NCI-H1105 treated with DMSO at 0.1 percent for 48 hours (cell line): ENCODE measurements at places on chromosomes 2 and 18.

DNA sequence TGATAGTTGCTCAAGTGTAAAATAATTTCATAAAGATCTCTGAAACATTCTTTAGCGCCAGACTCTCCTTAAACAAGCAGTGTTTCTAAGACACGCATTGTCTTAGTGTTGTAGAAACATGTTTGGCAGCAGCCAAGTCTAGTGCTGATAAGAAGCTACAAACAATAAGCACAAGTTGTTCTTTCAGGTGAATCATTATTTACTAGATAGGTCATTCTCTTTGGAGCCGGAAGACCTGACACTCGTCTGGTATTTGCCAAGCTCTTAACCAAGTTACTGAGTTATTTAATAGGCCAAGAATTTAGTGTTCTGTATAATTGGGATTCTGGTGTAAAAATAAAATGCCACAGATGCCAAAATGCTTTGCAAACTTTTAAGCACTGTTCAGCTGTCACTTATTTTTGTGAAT lies 852.1 kb downstream of the CPS1 start:
- DNase-seq = no peak

- peak; percentile 82 for DNase-seq
Measured at GRCh38 chr2:221124532-221125240, 447.4 kb downstream of the EPHA4 start.

GRCh38 chr2:118130385-118130784 lies 42.1 kb downstream of the INSIG2 start:
- no peak for DNase-seq

- no peak for DNase-seq
Measured at GRCh38 chr18:23073996-23074606, 61.2 kb upstream of the CABLES1 start.

GRCh38 chr2:64745562-64745961 lies 91.8 kb upstream of the SERTAD2 start:
- no peak for DNase-seq

DNA sequence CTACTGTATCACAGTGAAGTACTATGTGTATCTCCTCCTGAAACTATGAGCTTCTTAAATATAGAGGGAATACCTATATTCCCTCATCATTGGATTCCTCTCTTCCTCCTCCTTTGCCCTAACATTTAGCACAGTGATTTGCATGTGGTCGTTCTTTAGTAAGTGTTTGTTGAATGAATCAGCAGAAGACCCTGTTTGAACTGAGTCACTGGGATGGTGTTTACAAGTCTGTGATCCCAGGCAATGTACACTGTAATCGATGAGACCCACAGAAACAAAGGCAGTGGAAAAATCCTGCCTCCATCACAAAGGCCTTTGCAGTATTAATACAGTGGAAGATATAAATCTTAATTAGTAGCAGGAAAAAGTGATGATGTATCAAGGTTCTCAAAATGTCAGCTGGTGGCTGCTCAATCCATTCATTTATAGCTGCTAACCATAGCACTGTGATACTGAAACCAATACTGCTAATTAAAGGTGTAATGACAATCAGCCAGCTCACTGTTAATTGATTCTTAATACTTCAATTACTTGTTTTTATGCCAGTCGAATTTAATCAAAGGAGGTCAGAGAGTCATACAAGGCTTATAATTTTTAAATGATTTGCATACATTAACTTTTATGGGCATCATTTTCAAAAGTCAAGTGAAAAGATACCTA lies 20.8 kb upstream of the MYO3B start:
- DNase-seq = no peak

- no peak for DNase-seq
Measured at GRCh38 chr2:241541564-241542277, 16.8 kb upstream of the BOK start.

DNA sequence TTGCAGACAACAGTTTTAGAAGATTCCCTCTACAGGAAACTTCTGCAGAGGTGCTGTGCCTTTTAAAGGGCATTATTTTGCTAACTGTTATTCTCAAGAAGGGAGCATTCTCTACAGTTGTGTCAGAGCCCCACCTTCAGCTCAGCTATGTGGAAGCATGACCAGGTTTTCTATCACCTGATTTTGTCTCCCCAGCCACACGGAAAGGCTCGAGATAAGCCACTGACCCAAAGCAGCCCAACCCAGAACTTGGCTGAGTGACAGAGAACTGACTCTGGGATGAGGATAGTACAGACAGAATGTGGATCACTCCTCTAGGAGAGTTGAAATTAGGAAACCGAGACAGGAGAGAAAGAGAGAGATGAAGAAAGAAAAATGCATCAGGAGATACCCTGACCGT lies 10.7 kb downstream of the COL4A4 start:
- DNase-seq = no peak

DNA sequence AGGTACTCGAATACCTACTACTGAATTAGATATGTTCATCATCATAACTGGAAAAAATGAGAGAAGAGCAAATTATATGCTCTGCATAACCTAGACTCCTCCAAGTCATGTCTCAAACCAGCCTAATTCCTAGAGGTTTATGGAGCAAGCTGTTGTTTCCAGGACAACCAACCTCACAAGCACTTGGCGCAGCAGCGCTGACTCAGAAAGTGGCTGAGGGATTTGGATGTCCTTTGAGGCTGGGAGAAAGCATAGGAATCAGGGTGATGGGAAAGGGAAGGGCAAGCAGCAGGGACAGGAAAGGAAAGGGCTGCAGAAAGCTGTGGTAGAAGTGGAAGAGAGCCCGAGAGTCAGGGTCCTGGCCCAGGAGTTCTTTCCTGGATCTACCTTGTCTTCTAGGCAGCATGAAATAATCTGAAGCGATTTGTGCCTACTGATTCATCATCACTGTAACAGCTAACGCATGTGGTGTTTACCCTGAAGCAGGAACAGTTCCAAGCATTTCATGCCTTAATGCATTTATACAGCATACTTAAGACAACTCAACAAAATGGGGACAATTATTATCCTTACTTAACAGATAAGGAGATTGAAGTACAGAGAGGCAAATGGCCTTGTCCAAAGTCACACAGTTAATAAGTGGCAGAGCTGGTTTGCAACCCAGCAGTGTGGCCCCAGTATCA lies 3.7 kb downstream of the PLEK start:
- no peak for DNase-seq

GRCh38 chr2:196403471-196403870 lies 232.1 kb upstream of the STK17B start:
- DNase-seq = no peak

DNA sequence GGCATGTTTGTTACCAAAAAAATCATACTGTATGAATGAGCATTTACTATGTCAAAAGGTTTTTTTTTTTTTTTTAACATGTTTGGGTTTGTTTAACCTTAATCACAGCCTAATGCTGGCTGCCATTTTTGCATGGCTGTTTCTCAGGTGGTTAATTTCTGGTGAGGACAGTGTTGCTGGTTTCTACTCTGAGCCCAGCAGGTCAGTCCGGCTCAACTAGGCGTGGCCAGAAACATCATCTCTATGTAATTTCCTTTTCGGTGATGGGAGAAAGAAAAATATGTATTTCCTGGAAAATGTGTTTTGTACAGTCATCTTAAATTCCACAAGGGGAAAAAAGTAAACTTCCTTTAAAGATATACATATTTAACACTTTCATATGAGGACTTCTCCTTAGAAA lies 24.9 kb upstream of the BZW1 start:
- DNase-seq = no peak

DNA sequence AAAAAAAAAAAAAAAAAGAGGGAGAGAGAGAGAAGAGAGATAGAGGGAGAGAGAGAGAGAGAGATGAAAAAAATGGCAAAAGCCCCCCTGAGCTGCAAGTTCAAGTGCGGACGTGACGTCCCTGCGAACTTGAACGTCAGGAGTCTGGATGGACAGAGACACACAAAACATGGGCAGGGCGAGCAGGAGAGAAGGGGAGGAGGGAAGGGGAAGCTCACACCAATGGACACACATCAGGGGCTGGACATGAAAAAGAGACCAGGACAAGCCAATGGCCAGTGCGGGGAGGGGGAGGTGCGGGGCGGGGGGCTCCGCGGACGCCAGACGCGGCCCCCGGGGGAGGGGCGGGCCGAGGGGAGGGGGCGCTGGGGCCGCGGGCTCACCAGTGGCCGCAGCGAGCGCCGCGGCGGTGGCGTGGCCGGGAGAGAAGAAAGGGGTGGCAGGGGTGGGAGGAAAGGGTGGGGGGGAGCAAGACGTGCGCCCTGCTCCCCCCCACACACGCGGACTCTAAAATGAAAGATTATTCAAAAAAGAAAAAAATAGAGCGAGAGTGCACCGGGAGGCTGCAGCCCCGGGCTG lies at the start of gene BCL11A:
Gene BCL11A, minus strand, starts transcription at position 160 of the 579 bp plus-strand sequence. CDS start 384 bp downstream, outside the sequence.
- DNase-seq = peak; percentile 37

DNA sequence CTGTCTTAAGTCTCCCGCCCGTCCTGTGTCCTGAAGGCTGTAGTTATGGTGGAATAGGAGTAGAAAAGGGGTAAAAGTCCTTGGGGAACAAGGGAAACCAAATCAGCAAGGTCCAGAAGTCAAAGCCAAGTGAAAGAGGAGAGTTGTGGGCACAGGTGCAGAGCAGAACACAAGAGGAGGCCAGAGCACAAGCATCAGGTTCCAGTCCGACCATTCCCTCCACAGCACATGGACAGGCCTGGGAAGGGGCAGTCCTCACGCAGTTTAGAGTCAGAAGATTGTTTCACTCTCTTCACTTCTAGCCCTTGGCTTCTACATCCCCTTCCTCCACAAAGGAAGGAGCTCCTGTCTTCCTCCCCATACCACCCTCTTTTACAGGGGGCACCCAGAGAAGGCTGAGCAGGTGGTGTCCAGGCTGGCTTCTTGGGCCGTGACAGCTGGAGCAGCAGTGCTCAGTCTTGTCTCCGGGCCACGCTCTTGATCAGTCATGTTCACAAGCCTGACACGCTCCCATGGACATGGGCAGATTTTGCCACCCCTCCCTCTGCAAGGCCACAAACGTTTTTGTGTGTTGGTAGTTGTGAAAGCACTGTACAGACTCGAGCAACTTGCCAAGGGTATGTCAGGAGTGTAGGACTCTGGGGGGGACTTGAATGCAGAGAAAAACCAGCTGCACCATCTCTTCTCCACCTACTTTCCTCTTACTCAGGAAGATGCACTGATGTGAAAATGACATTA lies 138.5 kb upstream of the DAPL1 start:
- no peak for DNase-seq

GRCh38 chr2:101151146-101151858 lies at the start of gene TBC1D8:
TSS of gene TBC1D8 (minus strand) at chr2:101151382. CDS start at chr2:101151253, 129 bp downstream.
- DNase-seq = peak; percentile 80

GRCh38 chr2:178115271-178115670 lies 3.0 kb downstream of the RBM45 start:
- DNase-seq = no peak

- DNase-seq = no peak
Measured at GRCh38 chr2:133812826-133813617, 244.8 kb upstream of the NCKAP5 start.

- no peak for DNase-seq
Measured at GRCh38 chr2:17303521-17303920, 214.7 kb downstream of the RAD51AP2 start.

- no peak for DNase-seq
Measured at GRCh38 chr2:241499146-241499965, 9.0 kb downstream of the STK25 start.

DNA sequence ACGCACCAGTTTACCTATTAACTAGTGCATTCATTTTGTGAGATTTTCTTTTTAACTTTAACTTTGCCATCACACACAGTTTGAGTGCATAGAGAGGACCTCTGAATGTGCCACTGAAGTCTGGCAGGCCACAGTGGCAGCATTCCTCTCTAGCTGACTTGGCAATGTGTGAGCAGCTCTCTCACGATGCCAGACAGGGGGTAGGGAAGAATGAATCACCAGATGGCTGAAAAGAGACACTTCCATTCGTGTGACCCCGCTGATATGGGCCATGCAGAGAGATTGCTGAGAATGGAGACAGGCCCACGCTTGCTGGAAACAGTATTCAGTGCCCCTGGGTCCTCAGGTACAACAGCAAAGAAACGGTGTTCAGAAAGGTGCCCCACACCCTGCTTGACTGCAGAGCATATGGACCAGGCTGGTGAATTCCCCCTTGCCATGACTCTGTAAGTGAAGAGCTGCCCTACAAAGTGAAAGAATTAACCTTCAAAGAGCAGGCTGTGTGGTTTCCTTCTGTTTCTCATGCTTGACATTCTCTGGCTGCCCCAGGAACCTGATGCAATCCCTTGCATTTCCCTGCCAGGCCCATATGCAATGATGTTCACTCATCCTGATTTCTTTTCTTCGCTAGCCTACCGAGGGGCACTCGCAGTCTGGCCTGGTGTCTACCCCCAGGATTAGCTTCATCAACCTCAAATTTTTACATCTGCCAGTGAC lies 236.1 kb downstream of the CDH20 start:
- DNase-seq = no peak

- no peak for DNase-seq
Measured at GRCh38 chr2:61718965-61719364, 134.9 kb downstream of the FAM161A start.

DNA sequence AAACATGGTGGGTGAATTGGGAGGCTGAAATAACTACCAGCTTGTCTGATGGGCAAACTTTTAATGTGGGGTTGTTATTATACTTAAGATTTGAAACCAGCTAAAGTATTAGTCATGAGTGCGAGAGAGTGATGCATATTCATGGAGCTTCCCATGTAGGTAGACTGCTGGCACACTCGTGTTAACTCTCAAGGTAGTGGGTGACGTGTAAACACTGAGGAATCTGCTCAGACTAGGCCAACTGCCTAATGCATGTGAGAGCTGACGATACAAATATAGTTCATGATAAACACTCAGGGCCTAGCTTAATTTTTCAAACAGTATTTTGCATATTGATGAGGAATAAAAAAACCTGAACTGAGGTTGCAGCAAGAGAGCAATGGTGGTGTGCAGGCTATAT lies 1165.7 kb upstream of the PIK3C3 start:
- no peak for DNase-seq
